ENCODE measurements at places on chromosomes 3 and 15.

- DNase-seq = peak; percentile 42
Observed at GRCh38 chr3:127079211-127079610, 96.3 kb downstream of the PLXNA1 start.

- DNase-seq = no peak
Observed at GRCh38 chr3:52721730-52722008, 15.8 kb downstream of the SPCS1 start.

DNA sequence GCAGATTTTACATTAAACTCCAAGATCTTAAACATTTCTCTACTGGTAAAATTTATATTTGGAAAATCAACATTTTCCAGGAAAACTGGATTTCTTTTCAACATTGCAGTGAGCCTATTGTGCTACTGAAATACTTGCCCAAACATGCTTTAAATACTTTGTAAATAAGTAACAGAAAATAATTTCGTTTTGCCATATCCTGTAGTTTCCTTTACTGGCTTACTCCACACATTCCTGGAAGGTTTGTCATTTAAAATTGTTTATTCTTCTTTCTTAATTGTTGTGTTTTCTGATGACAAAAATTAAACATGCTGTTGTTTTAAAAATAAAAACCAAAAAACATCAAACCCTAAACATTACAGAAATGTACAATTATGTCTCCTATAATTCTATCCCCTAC, 22.0 kb downstream of the ACAD11 start:
- no peak for DNase-seq

DNA sequence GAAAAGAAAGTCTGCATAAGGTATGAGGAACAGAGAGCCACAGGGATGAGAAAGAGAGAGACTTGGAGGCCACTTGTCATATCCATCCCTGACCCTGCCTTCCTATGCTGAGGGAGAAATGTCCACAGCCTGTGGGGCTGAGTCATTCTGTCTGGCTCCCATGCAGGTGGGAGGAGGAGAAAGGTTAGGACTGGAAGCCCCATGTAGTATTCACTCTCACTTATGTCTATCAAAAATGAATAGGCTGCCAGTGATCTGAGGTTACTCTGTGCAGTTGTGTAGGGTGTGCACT, 71.3 kb downstream of the RAB11A start:
- DNase-seq = no peak

GRCh38 chr3:120726791-120727190, 15.5 kb downstream of the RABL3 start:
- DNase-seq = no peak

- DNase-seq = no peak
Observed at GRCh38 chr15:81253846-81254245, 57.2 kb downstream of the IL16 start.

DNA sequence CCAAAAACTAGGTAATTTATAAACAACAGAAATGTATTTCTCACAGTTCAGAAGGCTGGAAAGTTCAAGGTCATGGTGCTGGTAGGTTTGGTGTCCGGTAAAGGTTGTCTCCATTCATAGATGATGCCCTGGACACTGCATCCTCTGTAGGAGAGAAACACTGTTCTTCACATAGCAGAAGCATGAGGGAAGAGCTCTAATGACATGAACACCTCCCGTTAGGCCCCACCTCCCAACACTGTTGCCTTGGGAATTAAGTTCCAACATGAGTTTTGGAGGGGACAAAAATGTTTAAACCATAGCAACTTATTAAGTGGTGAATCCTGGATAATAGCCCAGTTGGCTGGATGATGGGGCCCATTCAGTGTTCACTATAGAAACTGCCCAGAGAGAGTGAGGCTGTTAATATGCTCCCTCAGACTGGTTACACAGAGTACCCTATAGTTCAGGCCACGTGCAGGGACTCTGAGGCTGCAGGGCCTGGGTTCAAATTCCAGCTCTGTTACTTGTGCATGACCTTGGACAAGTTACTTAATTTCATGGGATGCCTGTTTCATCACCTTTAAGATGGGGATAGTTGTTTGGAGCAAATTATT, 37.0 kb downstream of the CCNL1 start:
- DNase-seq = no peak

Data from posterior vena cava (tissue), 2 donors.